ENCODE measurements at places on chromosomes 11 and 22.

DNA sequence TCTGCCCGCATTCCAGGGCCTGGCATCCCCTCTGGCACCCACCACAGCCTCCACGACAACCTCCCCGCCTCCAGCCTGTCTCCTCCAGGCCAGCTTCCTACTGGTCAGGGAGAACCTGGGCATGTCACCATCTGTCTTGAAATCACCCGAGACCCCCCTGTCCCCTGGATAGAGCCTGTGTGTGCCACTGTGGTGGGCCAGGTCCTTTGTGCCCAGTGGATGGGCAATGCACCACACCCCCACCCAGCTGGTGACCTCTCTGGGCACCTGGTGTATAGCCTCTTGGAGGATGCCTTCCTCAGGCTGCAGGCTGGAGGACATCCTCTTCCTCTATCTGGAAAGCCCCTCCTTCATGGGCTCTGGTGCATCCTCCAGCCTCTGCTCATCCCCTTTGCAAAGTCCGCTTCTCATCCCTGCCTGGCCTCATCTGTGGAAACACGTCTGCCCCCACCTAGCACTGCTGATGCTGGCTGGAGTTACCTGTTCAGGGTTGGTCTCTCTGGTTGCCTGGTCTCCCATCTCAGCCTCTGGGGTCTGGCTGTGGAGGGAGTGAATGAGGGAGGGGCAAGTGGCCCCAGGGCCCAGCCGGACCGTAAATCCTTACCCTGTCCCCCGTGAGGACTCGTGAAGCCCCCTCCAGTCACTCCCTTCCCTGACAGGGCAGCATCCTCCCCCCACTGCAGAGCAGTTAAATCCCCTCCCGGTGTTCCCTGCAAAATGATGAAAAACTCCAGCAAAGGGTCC is 589.6 kb downstream of the TBC1D22A start:
- DNase-seq, result no peak

DNA sequence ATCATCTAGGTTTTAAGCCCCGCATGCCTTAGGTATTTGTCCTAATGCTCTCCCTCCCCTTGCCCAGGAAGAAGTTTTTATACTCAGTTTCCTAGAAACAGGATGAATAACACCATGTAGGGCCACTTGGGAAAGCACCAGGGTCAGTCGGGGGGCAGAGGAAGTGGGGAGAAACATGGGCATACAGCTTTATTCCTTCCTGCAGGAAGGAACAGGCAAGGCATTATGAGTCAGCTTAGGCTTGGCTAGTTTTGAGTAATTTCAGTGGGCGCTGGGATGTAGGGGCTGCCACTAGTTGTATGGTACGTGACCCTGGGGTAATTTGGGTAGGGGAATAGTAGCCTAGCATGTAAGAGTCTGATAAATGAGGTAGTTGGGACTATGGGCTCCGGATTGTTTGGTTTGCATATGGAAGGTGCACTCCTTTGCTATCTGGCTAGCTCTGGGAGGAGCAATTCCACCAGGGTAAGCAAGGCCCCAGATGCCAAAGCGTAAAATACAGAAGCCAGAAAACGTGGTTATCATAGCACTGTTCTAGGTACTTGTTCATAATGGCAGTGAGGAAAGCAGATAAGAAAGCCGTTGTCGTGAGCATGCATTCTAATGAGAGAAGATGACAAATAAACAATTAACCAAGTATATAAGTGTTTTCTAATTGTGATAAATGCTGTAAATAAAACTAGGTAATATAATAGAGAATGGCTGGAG is 24.8 kb downstream of the ACER3 start:
- no peak for DNase-seq

DNA sequence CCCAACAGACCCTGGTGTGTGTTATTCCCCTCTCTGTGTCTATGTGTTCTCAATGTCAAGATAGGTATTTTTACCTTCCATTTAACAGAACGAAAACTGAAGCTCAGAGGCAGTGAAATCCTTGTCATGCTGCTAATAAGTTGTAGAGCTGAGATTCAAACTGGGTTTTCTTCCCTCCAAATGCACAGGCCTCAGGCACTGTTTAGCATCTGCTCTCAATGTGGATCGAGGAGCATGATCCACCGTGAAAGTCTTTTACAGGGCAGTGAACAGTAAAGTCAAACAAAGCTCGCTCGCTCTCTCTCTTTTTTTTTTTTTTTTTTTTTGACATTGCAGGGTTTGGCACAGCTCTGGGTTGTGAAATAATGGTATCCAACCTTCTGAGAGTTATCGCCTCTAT is 401.0 kb upstream of the SYN3 start:
- no peak for DNase-seq

DNA sequence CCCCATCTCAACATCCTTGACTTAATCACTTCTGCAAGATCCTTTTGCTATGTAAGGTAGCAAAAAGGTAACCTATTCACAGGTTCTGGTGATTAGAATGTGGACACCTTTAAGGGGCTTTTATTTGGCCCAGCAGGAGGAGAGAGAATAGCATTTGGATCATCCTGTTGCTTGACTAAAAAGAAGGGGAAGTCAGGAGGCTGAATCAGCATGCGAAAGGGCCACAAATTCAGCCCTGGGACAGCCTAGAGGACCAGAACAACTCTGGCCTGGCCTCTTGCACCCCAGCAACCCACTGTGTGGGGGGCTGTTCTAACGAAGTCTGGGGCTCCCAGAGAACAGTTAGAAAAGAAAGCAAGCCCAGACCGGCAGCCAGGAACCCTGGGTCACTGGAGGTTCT is 3.2 kb upstream of the HMOX1 start:
- DNase-seq, result no peak

DNA sequence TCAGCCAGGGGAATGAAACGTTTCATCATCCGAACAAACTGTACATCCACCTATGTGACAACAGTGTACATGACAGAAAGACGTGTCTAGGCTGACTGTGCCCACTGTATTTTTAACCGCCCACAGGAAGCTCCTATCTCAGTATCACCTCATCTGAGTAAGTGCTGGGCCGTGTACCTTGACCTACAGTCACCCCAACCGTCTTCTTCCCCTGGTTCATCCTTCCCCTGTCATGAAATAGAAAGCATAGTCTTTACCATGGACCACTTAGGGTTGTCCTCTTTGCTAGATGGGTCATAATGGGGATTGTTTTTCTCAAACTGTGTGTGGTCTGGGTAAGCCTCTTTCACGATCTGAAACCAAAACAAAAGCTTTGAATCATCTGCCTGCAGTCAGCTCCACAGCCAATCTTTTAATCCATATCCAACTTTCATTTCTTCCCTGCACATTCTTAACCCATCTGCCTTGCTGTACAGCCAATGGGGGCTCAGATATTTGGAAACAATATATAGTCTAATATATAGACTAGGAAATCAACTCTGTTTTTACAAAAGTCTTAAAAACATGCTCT is 4.2 kb downstream of the THYN1 start:
- DNase-seq, result no peak

- DNase-seq, result no peak
Observed at GRCh38 chr11:129252621-129253020, 60.5 kb upstream of the ARHGAP32 start.

DNA sequence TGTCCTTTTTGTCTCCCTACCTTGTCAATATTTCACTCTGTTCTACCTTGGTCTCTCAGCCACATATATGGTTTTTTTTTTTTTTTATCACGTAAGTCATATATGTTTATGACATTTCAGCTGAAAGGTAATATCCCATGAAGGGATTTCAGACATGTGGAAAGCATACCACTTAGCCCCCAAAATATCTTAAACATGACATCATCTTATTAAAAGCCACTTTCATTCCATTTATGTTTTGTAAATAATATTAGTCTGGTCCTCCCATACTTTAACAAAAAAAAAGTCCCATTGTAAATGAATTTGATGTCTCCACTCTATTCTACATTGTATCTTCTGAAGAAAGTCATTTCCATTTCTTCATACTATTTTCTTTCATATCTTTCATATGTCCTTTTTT is 85.4 kb downstream of the CSTPP1 start:
- DNase-seq, result no peak

- DNase-seq, result no peak
Observed at GRCh38 chr11:72815110-72815618, 953 bp downstream of the ATG16L2 start.

DNA sequence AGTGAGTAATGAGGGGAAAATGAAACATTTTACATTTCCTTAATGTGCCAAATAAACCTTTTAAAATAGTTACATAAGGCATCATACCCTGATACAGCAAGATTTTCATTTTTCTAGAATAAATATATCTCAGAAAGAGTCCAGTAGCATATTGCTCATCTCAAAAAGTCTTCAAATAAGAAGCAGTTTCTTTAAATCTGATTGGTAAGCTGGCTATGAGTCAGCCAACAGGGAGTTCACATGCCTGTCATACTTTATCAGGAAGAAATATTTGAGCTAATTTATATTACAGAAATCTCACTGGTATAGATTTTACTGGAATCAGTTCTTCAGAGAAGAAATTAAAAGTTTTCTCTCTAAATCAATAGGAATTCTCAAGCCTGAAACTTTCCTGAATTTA is 258.1 kb downstream of the C11orf87 start:
- no peak for DNase-seq

Measured in stimulated activated CD8-positive, alpha-beta memory T cell treated with anti-CD3 and anti-CD28 coated beads, Interleukin-7, amount 100 ng/mL, for 24 hours (primary cell).